ENCODE measurements at places on chromosomes 4 and X.

DNA sequence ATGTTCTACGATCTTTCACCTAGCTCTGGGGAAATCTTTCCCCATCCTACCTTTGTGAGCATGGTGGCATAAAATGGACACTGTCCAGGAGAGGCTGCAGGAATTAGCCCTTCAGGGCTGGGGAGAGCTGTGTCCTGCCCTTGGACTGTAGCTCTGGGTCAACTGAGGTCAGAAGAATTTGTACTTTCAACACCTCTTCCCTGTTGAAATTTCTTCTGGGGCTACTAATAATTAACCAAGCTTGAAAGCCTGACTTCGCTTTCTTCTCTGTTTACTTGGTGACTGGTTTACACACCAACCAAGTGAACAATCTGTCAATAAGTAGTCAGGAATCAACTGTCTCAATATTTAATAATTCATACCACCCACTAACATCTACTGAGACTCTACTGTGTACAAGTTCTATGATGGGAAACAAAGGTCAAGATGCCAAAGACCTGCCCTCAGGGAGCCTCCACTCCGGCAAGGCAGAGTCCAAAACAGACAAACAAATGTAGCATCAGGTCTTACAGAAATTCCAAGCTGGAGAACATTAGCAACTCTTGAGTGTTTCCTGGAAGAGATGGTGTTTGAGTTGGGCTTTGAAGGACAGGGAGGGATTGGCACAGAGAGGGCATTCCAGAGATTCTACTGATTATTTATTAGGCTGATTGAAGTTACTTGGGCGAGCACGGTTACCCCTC, 113.1 kb downstream of the ENPP6 start:
- no peak for DNase-seq

GRCh38 chrX:151722241-151722846, 6.5 kb downstream of the FATE1 start:
- DNase-seq = no peak

DNA sequence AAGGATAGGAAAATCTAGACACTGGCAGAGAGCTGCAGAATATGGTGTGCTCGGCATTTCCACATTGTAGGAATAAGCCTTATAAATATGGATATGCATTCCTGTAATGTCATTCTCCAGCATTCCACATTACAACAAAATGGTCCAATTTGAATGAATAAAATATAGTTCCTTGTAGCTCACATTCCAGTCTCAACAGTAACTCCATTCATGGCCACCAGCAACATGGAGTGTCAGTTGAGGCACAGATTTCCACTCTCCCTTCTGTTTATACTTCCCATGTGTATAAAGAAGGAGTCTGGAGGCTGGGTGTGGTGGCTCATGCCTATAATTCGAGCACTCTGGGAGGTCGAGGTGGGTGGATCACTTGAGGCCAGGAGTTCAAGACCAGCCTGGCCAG, 84.5 kb downstream of the AASDH start:
- DNase-seq = no peak

DNA sequence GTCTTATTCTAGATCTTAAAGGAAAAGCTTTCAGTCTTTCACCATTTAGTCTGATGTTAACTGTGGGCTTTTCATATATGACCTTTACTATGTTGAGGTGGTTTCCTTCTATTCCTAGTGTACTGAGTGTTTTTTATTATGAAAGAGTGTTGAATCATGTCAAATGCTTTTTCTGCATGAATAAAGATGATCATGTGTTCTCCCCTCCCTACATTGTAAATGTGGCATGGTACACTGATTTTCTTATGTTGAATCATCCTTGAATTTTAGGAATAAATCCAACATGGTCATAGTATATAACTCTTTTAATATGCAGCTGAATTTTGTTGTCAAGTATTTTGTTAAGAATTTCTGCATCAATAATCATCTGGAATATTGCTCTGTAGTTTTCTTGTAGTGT, 4.3 kb downstream of the CLGN start:
- no peak for DNase-seq

DNA sequence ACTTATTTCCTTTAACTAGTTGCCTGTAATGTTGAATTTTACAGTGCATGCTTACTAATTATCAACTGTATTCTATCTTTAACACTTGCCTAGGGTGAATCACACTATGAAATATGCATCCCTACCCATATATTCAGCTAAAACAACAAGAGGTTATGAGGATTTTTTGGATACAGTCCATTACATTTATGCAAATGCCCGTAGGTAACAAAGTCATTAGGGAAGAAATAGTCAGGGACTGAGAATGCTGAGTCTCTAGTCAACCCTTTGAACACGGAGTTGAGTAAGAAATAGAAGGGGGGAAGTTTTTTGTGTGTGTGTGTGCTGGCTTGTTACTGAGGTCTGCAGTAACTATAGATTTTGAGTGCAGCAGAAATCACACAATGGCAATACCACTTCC, 26.1 kb upstream of the CBLL2 start:
- DNase-seq = no peak

GRCh38 chr4:147865926-147866325, 134.0 kb downstream of the ARHGAP10 start:
- DNase-seq = no peak

DNA sequence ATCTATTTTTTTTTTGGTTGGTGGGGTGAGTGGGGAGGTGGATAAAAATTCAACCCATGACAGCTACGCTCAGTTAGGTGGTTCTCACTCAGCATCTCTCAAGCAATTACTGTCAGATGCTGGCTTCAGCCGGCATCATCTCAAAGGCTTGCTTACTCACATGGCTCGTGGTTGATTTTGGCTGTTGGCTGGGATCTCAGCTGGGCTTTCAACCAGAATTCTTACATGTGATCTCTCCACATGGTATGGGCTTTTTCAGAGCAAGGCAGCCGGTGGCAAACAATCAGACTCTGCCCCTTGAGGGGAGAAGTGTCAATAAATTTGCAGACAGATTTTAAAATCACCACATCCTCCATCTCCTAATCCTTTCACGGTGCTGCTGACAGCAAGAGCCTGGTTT, 47.2 kb downstream of the SLC34A2 start:
- DNase-seq = no peak

DNA sequence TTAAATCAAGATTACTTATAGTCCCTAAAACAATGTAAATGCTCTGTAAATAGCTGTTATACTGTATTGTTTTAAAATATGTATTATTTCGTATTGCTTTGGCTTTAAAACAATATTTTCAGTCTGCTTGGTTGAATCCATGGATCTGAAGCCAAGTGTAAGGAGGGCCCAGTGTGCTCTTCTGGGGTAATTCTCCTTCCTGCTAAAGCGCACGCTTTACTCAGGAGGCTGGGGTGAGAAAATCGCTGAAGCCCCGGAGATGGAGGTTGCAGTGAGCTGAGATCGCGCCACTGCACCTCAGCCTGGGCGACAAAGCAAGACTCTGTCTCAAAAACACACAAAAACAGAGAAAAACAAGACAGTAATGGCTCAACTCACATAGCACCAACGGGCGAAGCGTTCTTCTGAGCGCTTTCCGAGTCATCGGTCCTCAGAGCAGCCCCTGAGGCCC, 391 bp upstream of the IDUA start:
- no peak for DNase-seq

GRCh38 chrX:626745-627509, 3.7 kb upstream of the SHOX start:
- no peak for DNase-seq

- DNase-seq = no peak
These were observed 42.4 kb upstream of the MYOZ2 start for GRCh38 chr4:119093042-119093827.

DNA sequence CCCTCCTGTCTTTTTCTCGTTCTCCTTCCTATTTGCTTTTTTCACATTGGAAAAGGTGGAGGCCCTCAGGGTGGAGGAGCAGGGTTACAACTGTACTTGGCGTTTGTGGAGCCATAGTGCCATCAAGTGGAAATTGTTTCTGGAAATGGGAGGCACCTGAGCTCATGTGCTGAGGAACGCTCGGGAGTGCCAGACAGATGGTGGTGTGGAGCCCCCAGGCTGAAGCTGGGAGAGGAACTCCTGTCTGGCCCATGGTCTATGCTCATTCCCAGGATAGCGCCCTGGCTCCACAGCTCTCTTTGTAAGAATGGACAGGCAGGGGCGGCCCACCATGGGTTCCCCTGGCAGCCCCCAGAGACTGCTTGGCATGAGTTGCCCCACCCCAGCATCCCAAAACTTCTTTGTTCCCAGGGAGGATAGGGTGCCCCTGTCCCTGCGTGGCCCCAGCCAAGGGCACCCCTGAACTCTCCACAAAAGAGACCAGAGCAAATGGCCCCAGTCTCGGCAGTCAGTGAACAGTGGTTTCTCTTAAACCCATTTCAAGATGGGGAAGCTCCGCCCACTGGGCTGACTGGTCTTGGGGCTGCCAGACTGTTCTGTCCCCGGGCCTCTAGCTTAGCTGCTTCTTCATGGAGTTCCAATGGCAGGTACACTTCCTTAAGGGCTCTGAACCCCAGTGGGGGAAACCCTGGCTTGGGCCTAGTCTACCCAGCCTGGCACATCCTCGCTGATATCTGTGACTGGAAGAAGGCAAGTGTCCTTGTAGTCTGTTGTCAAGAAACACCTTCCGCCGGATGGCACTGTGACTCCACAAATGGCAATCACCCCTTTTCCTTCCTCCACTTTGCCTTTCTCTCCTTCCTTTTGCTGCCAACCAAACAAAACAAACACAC, 70.1 kb downstream of the NBDY start:
- no peak for DNase-seq

GRCh38 chr4:133081246-133081645, 67.8 kb upstream of the PCDH10 start:
- DNase-seq = no peak

DNA sequence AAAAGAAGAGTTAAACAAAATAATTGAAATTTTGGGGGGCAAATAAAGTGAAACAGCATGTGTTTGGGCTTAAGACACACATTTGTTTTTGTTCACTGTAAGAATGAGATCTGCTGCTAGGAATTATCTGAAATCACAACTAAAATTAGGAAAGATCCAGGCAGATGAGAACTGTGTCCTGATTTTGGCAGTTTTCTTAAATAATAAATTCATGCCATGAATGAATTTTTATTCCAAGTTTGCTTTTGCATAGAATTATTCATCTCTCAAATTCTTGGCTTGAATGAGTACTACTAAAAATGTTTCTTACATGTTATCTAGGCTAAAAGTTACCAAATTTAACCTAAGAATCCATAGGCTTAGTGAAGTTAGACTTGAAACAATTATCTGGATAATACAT, 321.7 kb downstream of the ANK2 start:
- no peak for DNase-seq

GRCh38 chr4:21113496-21114223, 413.4 kb downstream of the PACRGL start:
- DNase-seq = no peak

- DNase-seq = no peak
These were observed 204.0 kb upstream of the PUDP start for GRCh38 chrX:7351926-7352325.

DNA sequence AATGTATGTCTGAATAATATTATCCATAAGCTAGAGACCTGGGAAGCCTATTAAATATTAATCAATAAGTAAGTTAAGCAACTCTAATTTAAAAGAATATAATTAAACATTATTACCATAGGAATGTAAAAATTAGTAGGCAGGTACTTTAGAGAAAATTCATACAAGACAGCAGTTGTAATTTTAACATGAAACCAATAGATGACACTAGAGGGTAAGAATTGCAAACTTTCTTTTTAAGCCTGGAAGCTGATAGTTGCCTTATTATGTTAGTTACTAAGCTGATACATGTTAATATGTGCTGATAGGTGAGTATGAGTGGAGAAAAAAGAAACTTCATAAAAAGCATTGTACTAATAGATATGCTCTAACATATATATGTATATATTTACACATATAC, 1157.4 kb downstream of the FAM133A start:
- no peak for DNase-seq

- peak; percentile 34 for DNase-seq
These were observed 68.2 kb downstream of the ARHGAP10 start for GRCh38 chr4:147799986-147800555.

- DNase-seq = no peak
These were observed 422.3 kb downstream of the STPG2 start for GRCh38 chr4:97720869-97721432.

GRCh38 chrX:15366506-15367352, 17.5 kb downstream of the VEGFD start:
- no peak for DNase-seq

DNA sequence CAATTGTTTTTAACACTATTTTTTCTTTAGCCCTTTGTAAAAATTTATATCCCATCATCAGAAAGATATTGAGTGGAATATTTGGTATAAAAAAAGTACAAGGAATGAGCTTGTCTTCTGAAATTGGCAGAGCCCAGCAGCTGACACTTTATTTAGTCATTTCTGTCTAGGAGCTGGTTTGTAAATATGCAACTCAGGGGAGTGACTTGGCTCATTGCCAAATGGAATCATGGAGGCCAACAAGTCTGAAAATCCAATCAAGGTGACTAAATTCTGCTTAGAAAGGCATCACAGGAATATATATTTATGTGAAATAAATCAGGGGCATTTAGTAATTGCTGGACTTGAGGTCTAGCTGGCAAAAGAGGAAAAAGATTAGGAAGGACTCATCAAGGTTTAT, 74.4 kb downstream of the OTC start:
- no peak for DNase-seq
